Stromal cell of bone marrow (primary cell): ENCODE measurements at places on chromosomes 5 and 9.

- no peak for DNase-seq
Measured at GRCh38 chr5:171570244-171570825, 150.9 kb downstream of the FGF18 start.

GRCh38 chr5:134257176-134257575, 31.3 kb upstream of the PPP2CA start:
- no peak for DNase-seq

DNA sequence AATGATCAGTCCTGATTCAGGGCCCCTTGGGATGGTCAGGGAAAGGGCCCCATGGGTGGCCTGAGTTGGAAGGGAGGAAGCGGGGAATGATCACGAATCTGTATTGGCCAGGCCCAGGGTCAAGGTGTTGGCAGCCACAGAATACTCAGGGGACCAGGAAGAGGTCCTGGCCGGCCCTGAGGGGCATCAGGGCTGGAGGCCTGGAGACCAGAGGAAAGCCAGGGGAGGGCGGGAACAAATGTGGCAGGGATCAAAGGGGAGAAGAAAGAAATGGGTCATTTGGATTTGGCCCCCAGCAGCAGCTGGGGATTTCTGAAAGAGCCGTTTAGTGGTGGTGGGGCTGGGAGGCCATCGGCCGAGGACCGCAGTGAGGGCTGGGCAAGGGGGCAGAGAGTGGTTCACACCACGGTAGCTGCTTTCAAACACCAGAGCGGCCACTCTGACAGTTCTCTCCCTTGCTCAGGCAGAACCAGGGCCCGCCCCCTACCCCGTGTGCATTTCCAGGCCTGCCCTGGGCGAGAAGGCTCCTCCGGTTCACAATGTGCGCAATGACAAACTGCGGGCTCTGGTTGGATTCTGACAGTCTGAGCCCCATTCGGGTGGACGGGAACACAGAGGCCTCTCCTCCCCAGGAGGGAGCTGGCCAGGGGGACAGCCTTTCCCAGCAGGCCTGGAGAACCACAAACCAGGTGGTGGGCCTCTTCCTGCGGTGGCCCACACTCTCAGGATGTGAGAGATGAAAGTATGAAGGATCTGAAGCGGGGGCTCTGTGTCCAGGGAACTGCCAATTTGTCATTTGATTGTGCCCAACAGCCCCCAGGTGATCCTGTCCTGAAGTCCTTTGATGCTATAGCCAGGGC, 220.3 kb upstream of the IER5L start:
- DNase-seq: no peak

DNA sequence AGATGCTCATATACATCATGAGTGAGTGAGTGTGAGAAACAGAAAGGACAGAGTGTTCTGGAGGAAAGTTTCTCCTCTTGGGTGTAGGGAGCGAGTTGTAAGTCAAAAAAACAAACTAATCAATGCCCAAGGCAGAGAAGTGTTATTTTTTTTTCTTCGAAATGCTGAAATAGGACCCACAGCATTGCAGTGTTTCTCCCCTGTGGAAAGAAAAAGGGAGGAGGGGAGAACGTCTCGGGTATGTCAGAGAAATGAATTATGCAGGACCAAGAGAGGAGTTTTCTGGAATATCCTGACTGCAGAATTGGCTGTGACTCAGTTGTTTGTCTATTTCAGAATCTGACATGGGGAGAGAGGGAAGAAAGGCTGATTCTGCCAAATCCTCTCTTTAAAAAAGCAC, 337.9 kb upstream of the RFX3 start:
- peak; percentile 47 for DNase-seq

- peak; percentile 38 for DNase-seq
Measured at GRCh38 chr9:16352791-16353401, 517.6 kb downstream of the BNC2 start.

DNA sequence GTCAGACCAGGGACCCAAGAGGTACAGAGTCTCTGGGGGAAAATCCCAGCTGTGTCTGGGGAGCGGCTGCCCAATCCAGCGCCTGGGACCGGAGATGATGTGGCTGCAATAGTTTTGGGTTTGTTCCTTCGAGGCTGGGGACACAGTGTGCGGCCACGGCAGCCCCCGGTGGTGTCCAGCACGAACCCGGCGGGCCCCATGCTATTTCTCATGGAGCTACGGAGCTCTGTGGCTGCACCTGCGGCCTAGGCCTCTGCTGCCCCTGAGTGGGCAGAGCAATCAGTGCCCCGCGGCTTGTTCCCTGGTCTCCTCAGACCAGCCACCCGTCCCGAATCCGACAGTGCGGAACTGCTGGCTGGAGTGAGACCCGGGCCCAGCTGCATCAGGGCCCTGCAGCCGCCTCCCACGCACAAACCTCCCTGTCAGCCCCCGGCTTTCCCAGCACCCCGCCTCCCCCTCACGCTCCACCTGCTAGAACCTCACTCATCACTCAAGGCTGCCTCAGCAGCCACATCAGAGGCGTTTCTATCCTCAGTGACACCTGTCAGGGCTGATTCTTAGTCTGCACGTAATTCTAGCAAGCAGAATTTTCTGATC, 29.0 kb downstream of the SARDH start:
- DNase-seq: no peak

DNA sequence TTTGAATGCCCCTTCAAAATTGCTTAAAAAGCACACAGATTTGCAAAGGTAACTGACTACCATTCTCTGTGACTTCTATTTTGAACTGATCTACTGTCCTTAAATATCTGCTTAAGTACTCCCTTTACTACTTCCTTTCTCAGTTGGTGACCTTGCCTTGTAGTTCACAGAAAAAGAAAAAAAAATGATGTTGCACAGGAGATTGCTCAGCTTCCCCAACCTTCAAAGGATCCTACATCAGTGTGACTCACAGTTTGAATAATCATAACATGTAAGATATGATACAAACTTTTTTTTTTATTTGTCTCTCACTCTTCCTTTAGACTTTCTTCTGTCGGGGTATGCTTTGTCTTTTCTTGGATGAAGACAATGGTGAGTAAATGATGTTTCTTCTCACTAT, 1029.6 kb downstream of the CDH12 start:
- no peak for DNase-seq

DNA sequence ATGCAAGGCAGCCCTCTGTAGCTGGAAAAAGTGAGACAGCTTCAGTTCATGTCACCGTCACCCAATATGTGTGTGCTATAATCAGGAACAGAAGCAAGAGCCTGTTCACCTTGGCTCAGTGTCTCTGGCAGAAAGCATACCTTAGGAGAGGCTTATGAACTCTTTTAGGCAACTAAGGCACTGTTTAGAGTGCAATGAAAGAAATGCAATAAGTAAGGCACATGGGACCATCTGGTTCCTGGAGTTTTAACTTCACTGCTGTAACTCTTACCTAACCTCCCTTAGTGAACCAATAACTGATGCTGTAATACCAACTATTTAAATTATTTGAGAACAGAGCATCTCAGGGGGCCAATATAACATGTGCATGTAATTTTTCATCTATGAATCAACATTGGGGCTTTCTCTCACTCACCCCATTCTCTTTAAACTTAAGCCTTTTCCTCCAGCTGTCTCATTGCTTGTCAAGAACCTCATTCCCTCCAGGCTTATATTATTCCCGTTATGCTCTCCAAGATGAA, 32.4 kb downstream of the C9 start:
- DNase-seq: peak; percentile 54

DNA sequence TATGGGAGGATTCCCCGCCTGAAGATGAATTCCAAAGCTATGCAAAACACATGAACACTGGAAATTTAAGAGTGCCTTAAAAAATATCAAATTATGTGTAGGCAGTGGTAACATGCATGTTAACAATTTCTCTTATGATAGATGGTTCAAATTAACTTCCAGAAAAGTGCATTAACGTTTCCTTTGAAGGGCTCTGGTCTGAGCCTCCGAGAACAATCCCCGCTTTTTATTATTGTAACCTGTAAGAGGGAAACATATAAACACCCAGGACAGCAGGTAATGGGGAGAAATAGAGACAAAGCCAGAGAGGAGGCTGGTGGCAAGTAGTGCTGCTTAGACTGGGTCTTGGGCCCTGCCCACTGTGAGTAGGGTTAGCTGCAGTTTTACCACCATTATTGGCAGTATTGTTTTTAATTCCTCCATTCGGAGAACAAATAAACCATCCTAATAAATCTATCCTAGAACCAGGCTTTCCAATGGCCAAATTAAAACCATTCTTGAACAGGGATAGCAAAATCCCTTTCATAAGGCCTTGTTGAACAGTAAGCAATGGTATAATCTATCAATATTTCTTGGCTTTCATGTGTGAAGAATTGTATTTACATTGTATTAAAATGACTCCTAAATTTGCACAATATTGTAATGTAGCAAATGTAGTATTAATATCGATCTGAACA, 6.3 kb downstream of the NR2F1 start:
- no peak for DNase-seq

DNA sequence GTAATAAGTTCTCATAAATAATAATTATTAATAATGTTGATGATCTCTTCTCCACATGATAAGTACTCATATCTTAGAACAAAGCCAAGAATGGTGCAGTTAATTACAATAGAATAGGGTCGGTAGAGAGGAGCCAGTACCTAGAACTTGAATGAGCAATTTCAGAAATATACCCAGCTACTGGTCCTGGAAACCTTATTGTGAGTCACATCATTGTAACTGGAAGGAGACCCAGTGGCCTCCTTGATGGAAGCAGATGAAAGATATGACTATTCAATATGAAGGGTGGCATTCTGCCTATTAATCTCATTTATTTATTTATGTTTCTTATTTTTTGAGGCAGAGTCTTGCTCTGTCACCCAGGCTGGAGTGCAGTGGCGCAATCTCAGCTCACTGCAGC, 37.7 kb upstream of the SHOC1 start:
- no peak for DNase-seq

- no peak for DNase-seq
Measured at GRCh38 chr9:96073531-96074480, 198.3 kb downstream of the ERCC6L2 start.

DNA sequence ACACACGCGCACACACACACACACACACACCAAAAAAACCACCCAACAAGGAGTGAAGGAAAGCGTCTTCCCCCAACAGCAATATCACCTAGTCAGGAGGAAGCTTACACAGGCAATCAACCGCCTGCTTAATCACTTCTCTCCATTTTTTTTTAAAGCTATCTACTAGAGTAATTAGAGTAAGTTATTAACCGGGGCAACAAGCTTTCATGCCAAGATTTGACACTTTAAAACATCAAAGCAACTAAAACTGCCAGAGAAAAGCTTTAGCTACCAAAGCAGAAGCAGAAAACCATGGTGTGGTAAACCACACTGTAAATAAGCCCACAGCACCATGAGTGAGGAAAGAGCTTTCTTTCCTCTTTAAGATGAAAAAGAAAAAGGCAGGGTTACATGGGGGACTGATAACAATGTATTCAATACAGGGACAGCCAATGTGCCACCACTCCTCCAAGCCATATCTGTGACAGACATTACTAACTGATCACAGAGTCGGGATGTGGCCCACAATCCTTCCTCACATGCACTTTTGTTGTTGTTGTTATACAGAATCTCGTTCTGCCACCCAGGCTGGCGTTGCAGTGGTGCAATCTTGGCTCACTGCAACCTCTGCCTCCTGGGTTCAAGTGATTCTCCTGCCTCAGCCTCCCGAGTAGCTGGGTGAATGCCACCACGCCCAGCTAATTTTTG, 282.1 kb downstream of the CRB2 start:
- no peak for DNase-seq

- DNase-seq: peak; percentile 54
Measured at GRCh38 chr9:108534741-108535140, 321.0 kb downstream of the ACTL7B start.

DNA sequence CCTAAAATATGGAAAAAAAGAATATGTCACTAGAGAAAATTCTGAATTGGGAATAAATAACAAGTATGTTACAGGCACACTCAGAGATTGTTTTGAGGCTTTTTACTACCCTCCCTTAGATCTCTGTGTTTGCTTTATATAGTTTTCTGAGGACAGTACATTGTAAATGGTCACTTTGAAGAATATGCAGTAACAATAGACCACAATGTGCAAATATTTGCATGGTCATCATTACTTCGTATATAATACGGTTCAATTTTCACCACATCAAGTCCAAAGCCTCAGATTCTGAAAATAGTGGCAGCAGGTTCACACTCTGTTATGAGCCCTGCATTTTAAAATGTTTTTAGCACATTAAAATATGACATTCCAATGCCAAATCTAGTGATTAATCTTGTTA, 238.6 kb downstream of the ADAMTS6 start:
- DNase-seq: no peak

- no peak for DNase-seq
Measured at GRCh38 chr9:131419026-131419614, 25.2 kb downstream of the PRRC2B start.

GRCh38 chr9:101758304-101758930, 20.0 kb upstream of the GRIN3A start:
- peak; percentile 14 for DNase-seq

DNA sequence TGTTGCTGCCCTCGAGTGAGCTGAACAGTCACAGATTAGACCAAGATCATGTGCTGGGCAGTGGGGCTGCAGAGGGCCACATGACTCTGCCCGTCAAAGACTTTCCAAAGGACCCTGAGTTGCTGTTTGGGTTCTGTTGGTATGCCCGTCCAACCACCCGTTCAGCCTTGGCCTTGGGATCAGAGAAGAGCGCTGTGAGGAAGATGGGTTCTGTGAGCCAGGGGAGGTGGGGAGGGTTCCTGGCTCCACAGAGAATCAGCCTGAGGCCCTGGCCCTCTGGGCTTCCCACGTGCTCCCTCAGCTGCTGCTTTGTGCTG, 72.6 kb downstream of the RGS3 start:
- no peak for DNase-seq

- DNase-seq: no peak
Measured at GRCh38 chr5:167903659-167904058, 387.8 kb upstream of the WWC1 start.

DNA sequence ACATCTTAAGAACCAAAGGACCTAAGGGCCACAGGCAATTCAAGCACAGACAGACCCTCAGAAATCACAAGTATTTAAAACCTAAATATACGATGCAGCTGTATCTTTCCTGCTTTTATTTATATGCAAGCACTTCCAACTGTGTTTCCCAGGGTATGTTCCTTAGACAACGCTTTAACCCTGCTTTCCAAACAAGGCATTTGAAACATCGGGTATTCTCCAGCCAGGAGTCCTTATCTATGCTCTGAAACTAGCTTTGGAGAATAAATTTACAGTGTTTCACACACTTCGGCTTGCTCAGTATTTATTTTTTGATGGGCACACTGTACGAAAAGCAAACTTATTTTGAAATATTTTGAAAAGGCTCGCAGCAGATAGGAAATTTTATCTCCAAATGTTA, 13.5 kb downstream of the NR6A1 start:
- DNase-seq: no peak

GRCh38 chr5:180823940-180824629, 21.5 kb upstream of the MGAT1 start:
- DNase-seq: no peak

DNA sequence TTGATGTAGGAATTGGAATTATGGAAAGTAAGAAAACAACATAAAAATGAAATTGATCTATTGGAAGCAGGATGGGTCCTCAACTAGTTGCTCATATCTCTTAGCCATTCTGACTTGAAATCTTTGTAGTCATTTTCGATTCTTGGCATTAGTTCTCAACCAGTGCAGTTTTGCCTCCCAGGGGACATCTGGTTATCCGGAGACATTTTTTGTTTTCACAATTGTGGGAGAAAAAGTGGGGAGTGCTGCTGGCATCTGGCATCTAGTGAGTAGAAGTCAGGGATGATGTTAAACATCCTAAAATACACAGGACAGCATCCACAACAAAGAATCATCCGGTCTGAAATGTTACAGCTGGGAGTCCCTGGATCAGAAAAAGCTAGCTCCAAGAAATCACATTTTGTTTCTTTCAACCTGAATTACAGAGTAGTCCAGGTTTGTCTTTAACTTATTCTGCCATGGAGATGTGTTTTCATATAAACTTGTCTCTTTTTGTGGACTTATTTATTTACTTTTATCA, 74.9 kb downstream of the FBXL7 start:
- DNase-seq: peak; percentile 38

GRCh38 chr5:111513131-111513520, 791 bp upstream of the STARD4 start:
- DNase-seq: no peak
